ENCODE measurements at places on chromosomes 1 and 21. TPM values are rescaled to one million over a fixed set of nuclear protein-coding genes. Genes with fewer than 3 reads are reported as not detected.

The CRYAA gene
- polyA plus RNA-seq = not detected

The LIPI gene
- not detected for polyA plus RNA-seq

The SLC66A1 gene
- polyA plus RNA-seq = 10.3 TPM

The CRNN gene
- polyA plus RNA-seq = not detected

The ETV3L gene
- not detected for polyA plus RNA-seq

GRCh38 chr1:151939779-151940178 is 30.5 kb upstream of the THEM4 start:
- no peak for DNase-seq

DNA sequence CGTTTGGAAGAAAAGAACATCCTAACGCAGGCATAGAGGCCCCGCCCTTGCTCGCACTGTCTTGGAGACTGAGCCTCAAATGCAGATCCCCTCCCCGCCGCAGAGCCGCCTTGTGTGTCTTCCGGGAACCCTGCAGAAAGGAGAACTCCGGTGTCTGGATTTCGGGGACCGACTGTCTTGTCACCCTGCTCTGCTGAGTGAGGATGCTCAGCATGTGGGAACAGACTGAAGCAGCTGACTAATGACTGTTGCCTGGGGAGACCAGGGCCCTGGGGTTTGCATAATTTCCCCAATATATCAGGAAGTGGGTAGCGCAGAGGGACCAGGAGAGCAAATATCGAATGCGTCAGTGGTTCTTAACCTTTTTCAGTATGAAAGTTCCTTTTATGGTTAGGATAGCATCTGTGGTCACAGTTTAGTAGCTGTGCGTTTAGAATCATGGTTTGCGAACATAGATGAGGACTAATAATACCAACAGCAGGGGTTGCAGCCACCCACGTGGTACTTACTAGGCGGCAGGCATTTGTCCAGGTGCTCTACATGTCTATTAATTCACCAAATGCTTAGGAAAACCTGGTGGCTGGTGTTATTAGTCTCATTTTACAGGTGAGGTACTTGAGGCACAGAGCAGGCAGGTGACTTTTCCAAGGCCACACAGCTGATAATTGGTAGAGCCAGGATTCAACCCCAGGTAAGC is 14.3 kb downstream of the GPR137B start:
- DNase-seq = no peak

DNA sequence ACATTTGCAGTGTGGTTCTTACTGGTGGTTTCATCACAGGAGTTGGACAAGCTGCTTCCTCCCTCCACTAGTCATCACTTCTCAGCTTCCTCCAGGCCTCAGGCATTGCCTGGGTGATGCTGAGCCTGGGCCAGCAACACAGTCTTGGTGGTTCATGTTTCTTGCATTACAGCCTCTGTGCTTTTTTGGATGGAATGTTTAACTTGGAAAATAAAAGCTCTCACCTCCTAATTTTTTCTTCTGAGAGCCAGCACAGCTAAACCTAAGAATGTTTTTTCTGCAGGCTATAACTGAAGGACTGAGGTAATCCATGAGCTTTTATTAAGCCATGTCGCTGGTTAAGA is 66.1 kb upstream of the RHOU start:
- no peak for DNase-seq
